ENCODE measurements at places on chromosomes 6 and 20.
A peak's percentile ranks its signal among the peaks of the same experiment; 100 is the strongest.

DNA sequence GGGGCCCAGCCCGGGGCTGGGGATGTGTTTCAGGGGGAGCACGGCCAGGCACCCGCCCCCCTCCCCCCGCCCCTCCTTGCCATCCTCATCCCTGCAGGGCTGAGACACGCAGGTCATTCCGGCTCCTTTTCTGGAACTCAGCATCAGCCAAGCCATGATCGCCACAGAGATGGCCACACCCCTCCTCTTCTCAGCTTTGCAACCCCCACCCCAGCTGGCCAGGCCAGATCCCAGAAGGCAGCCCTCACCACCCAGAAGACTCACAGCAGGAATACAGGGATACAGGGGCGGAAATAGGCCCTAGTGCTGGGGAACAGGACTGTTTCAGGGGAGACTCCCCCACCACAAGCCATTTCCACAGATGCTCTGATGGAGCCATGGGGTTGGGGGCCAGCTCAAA is 33.5 kb downstream of the YTHDF1 start:
- no peak for DNase-seq

DNA sequence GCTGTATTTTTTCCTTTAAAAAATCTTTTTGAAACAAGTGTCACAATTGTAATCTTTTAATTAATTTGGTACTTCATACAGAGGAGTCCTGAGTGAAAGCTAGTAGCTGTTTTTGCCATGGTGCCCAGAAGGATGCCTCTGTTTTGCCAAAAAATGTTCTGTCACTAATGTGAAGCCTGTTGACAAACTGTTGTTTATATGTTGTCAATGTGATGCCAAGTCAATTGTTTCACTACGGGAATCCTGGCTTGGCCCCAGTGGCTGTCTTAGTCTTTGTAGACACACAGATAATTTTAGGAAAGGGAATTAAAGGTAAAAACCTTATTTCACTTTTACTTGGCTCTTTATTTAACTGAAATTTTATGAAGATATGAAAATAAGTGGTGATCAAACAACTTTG is 706.4 kb upstream of the MMS22L start:
- DNase-seq: no peak

- DNase-seq: no peak
Observed at GRCh38 chr20:51460569-51461265, 81.8 kb downstream of the NFATC2 start.

GRCh38 chr20:51594236-51595057 is 51.9 kb upstream of the NFATC2 start:
- DNase-seq: no peak

DNA sequence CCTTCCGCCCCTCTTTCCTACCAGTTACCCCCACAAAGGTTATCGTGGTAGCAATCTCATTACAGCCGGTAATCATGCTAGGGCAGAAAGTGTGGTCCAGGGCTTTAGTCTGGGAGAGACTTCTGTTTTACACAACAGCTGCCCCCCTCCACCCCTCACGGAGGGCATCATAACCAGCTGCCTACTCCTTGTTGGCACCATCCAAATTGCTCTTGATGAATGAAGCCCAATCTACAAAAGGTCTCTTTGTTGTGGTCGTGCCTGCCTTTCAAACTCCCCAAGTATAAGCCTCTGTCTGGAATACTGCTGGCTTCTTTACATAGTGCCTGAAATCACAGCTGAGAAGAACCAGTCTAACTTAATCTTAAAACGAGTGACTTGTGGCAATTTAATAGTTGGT is 157.9 kb downstream of the INSM1 start:
- no peak for DNase-seq

DNA sequence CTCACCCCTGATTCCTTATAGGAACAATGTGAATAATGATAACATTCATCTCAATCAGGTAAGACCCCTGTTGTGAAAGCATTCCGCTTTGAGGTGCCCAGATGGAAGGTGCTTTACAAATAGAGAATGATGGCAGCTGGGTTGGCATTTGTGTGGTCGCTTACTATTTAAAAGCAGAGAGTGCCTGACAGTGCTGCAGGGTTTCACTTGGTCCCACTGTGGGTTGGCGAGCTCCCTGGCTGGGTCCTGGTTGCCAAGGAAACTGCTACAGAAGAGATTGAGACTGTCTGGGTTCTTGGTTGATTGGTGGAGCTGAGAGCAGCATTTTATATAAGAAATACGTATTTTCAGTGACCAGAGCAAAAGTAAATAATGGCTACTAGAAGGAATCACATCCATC is 207.2 kb upstream of the KCNQ5 start:
- DNase-seq: no peak

DNA sequence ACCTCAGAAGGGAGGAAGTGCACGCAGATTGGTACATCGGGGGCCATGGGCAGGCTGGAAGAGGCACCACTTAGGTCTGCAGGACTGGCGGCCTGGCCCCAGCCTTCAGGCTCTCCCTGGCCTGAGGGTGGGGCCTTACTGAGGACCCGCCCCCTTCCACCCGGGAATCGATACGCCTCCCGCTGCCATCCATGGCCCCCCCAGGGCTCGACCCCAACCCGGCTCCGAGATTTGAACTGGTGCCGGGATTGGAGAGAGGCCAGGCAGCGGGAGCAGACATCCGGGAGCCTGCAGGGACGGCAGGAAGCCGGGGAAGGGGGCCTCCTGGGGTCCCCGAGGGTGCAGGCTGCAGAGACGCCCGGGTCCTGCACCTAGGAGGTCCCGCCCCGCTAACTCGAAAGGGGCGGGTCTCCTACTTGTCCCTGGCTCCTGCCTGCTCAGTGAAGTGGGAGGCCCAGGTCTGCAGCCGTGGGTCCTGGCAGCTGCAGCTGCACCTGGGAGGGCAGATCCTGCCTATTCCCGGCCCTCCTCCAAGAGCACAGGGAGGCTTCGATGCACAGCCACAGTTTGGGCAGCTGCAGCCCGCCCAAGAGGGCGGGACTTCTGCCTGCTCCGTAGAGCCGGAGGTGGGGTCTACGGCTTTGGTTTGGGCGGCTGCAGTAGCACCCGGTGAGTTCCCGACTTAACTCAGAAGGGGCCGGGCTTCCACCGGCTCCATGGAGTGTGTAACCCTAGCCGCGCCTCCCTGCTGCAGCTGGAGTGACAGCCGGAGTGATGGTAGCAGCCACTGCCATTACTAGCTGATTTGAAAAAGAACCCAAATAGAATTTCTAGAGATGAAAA is 35.2 kb upstream of the TBC1D22B start:
- peak; percentile 90 for DNase-seq

GRCh38 chr6:163776906-163777686 is 362.6 kb downstream of the QKI start:
- peak; percentile 30 for DNase-seq

- no peak for DNase-seq
Observed at GRCh38 chr6:22068561-22069305, 228.1 kb downstream of the PRL start.

- peak; percentile 59 for DNase-seq
Observed at GRCh38 chr20:57941604-57942381, 232.0 kb upstream of the PMEPA1 start.

DNA sequence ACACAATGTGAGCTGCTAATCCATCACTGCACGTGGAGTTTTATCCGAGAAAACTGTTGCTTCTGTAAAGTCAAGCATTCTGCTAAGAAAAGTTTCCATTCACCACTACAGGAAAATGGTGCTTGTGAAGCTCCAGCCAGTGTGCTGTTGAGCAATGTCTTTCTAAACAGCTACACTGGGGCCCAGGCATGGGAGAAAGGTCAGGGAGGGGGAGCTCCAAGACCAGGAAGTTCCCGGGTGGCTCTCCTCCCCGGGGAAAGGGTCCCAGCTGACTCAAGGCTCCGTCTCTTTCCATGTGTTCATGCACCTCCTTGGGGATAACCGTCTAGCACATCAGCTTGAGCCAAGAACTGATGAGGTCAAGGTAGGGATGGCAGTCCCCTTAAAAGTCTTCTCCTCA is 20.5 kb downstream of the RPP40 start:
- no peak for DNase-seq

- DNase-seq: no peak
Observed at GRCh38 chr6:77987035-77987384, 334.2 kb downstream of the MEI4 start.

- no peak for DNase-seq
Observed at GRCh38 chr6:149897015-149897697, 757 bp downstream of the RAET1E start.

DNA sequence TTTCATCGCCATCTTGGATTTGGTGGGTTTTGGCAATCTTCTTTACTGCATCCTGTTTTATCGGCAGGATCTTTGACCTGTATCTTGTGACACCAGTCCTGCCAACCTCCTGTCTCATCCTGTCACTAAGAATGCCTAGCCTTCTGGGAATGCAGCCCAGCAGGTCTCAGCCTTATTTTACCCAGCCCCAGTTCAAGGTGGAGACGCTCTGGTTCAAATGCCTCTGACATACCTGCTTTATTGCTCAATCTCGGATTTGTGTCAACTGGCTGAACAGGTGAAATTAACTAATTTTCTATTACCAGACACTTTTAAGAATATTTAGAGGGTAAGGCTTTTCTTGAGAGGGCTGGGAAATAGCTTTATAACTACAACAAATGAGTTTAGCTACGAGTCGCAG is 102.5 kb downstream of the SASH1 start:
- no peak for DNase-seq

GRCh38 chr20:48638546-48638945 is 189.3 kb downstream of the PREX1 start:
- DNase-seq: no peak

DNA sequence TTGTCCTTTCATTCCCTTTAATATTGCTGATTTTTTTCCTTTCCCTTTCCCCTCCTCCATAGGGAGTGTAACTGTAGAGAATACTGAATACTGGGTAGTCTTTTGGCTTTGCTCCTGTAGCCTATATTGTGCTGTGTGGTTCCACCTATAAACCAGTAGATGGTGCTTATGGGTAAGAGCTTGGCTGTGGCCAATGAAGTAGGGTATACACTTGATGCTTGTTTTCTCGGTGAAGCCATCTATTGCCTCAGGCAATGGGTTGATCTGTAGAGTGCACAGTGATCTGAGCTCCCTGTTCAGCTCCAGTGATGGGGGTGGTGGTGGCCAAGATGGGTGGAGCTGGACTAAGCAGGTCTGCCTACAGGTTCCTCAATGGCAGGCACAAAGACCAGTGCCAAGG is 203.3 kb upstream of the IMPG1 start:
- DNase-seq: peak; percentile 1

- DNase-seq: no peak
Observed at GRCh38 chr6:47439348-47439668, 38.3 kb upstream of the CD2AP start.

GRCh38 chr6:116579143-116579542 is 7.8 kb downstream of the RWDD1 start:
- DNase-seq: no peak

DNA sequence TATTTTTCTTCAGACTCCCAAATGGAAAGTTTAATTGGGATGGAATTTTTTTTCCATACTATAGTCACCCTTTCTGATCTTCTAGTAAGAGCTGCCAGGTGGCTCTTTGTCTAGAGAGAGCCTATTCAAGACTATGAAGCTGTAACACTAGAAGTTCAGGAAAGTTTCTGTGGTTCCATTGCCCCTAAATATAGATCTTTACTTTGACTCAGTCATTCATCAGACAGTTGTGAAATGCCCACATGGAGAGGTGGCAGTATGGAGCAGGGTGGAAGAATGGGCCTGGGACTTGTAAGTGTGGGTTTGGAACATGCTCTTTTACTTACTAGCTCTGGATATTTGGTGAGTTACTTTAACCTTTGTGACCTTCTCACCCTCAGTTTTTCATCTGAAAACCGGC is 87.8 kb downstream of the CTNNBL1 start:
- DNase-seq: no peak

- DNase-seq: no peak
Observed at GRCh38 chr20:43568706-43569105, 9.9 kb downstream of the SGK2 start.

DNA sequence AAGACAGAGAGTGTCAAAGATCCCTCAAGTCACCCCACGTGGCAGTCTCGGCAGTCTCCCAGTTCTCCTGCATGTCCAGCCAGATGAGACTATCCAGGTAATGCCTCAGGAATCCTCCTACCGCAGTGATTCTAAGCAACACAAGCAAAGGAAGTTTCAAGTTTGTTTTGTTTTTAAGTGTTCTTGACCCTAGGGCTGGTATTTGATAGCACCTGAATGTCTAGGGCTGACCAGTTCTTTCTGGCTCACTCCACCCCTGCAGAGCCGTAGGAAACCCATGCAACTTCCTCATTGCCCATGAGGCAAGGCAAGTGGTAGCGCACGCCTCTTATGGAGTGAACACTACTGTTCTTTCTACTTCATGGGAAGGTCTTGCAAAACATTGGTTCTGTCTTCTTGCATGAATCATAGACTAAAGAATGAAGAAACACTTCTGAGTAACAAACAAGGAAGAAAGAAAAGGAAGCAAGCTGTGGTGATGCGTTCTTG is 24.8 kb upstream of the FOXQ1 start:
- DNase-seq: no peak

- DNase-seq: no peak
Observed at GRCh38 chr6:25715794-25716193, 38.7 kb upstream of the SLC17A4 start.

DNA sequence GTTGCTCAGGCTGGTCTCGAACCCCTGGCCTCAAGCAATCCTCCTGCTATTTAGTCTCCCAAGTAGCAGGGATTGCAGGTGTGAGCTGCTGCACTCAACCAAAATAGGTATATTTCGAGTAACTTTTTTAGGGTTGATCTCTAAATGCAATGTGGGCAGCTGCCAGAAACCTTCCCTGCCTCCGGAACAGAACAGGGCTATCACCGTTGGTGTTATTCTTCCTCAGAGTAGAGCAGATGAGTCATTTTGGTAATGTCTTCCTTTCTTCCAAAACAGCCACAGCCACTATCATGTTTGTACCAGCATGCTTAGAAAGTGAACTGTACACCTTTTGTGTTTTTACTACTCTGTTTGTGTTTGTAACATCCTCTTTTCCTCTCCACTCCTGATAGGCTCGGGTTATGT is 44.1 kb downstream of the SNX9 start:
- no peak for DNase-seq

- no peak for DNase-seq
Observed at GRCh38 chr20:1534526-1534925, 23.0 kb downstream of the SIRPD start.

GRCh38 chr20:51497542-51498467 is 44.7 kb downstream of the NFATC2 start:
- DNase-seq: no peak

- DNase-seq: no peak
Observed at GRCh38 chr20:60984666-60985065, 267.4 kb upstream of the CDH4 start.

- DNase-seq: no peak
Observed at GRCh38 chr6:80156221-80156620, 49.8 kb downstream of the BCKDHB start.

- no peak for DNase-seq
Observed at GRCh38 chr20:63007646-63008488, 1.1 kb upstream of the BHLHE23 start.

Data from SK-N-SH (cell line).